ENCODE measurements at places on chromosomes 12 and 14.

DNA sequence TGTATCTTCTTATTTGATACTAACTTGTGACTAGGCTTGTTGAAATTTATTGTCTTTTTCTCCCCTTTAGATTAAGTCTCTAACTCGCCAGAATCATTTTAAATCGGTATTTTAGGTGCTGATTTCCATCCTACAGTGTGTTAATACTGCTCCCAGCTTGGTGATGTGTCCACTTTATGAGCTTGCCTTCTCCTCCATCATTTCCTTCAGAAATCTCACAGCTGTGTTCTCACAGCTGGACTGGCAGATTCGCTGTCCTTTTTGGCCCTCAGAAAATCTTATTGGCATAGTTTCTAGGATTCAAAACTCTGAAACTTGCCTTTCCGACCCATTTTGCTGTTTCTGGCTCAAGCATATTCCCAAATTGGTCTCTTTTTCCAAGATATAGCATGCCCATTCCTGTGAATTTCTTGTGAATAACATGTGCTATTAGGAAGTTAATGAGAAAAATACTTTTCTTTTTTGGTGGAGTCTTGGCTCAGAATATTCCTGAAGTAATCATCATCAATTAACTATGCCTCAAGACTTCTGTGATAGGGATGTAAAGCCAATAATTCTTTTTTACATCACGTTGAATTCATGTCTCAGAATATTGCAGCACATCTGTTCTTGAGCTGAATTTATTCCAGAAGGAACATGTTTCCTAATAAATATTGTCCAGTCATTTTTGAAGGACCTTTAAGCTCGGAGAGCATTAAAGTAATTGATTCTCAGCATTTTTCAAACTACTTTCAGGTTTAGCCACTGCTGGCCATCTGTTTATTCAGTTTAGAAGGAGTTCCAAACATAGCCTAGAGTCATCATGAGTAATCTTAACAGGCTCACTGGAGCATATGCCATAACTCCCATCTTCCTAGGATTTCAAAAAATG lies 50.0 kb upstream of the USP44 start:
- DNase-seq = no peak

GRCh38 chr12:124537525-124538193 lies 29.8 kb downstream of the NCOR2 start:
- no peak for DNase-seq

DNA sequence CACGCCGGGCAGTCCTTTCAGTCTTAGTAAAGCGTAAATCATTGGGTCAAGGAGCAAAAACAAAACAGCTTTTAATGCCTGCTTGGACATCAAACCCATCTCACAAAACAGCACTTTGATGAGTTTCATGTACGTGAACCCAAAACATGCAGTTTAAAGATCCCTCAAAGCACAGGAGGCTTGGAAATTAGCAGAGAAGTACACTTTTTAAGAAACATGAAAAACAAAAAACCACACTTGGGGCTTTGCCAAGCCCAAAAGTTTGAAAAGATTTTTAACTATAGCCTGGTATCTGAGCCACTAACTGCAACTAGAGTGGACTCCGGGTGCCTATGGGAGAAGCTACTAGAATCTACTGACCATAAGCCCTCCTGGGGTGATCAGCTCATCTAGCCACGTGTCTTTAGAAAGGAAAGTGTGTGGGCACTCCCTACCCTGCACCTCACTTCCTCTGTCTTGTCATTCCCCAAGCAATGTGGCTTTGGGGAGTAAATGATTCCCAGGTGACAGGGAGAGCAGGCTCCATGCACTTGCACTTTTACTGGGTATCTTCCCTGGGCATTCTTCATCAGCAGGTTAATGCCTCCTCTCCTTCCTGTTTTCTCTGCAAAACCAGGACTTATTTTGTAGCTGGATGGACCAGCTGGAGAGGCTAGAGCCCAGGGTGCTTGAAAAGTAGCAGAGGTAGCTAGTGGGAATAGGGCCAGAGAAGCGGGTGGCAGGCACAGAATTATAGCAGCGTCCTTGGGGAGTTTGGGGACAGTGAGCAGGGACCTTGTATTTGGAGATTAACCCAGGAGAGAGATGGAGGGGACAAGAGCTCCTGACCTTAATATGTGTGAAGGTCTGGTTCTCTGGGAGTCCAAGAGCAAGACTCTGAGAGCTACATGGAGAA lies 339.3 kb downstream of the BCL11B start:
- DNase-seq = no peak

- no peak for DNase-seq
Observed at GRCh38 chr12:82015623-82016347, 256.6 kb upstream of the PPFIA2 start.

DNA sequence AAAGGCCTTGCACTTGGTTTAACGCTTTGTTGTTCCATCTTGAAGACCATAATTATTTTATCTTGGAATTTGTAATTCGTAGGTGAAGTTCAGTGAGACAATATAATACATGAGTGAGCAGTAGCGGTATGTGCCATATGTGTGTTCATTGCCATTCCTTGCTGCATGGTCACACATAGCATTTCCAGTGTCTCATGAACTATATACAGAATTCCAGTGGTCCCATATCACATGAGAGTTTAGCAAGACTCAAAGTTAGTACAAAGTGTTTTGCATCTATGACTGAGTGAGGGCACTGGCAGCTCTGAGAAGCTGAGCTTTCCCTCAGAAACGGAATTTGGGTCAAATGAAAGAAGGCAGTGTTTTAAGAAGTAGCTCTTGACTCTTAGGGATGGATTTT lies 359.8 kb downstream of the FOXG1 start:
- no peak for DNase-seq

DNA sequence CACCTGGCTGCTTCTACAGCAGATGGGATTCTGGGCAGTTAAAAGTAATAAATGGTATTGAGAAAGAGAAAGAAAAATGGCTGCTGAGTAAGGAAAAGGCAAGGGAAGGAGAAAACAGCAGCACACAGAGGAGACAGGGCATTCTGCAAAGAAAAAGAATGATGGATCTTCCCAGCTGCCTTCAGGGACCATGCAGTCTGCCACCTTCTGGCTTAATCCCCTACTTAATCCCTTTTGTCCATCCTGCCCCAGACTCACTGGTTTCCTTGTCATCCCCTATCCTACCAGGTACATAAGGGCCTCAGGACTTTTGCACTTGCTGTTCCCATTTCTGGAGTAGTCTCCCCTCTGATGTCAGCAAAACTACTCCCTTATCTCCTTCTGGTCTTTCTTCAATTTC lies 107.6 kb downstream of the GAS2L3 start:
- DNase-seq = no peak

DNA sequence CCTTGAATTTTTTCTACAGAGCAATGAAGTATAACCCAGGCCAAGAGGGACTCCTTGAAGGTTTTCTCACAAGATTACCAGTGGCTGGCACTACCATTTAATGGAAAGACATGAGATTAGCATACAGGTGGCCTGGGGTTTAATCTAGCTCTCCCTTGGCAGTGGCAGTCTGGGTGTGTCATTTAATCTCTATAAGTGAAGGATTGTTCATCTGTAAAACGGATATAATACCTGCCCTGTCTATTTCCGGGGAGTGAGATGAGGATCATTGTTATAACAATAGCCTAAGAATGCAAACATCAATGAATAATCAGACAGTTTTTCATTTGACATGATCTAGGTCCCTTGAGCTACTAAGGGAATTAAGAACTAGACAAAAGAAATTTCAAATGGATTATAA lies 168.7 kb upstream of the CPNE8 start:
- DNase-seq = no peak

DNA sequence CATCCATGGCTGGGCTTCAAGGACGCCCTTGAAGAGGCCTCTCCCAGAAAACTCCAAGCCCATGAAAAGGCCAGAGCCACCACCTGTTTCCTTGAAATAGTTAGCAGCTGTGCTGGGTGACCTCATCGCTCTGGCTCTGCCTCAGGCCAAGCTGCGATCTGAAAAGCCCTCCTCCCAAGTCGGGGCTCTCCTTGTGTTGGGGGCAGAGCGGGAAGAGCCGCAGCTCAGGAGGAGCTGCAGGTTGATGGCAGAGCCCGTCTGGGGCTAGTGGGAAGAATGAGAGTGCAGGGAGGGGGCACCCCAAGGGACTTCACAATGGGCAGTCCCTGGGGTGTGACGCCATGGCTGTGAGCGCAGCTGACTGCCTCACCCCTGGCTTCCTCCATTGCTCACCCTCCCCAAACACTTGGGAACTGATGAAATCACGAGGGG lies 50.0 kb upstream of the STON2 start:
- no peak for DNase-seq

GRCh38 chr14:104149617-104150135 lies 11.3 kb downstream of the KIF26A start:
- no peak for DNase-seq

DNA sequence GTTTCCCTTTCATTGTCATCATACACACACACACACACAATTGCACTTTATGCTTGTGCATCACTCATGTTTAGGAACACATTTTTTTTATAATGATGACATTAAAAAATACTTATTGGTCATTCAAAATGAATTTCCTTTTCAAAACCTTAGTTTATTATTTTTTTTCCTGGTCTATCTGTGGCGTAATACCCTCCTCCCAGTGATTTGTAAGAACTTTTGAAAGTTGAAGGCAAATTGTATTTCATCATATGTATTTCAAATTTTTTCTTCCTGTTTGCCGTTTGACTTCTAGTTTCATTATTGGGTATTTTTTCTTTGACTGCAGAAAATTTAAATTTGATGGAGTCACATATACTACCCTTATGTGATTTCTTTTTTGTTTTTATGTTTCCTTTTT lies 2.5 kb upstream of the LRRK2 start:
- no peak for DNase-seq

DNA sequence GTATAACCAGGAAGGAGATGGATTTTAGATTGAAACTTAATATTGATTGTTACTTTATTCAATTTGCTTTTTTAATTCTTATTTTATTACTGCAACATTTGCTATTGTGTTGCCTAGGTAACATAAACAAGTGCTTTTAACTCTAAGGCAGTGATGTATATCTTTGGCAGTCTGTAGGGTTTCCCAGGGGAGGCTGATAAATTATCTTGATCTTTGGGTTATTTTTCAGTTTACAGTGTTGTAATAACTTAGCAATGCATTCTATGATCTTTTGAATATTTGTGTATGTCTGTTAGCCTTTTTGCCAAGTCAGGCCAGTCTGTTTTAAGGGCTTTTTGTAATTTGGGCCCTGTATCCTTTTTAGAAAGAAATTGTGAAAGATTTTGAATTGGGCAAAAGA lies 7.8 kb upstream of the DTD2 start:
- DNase-seq = no peak

DNA sequence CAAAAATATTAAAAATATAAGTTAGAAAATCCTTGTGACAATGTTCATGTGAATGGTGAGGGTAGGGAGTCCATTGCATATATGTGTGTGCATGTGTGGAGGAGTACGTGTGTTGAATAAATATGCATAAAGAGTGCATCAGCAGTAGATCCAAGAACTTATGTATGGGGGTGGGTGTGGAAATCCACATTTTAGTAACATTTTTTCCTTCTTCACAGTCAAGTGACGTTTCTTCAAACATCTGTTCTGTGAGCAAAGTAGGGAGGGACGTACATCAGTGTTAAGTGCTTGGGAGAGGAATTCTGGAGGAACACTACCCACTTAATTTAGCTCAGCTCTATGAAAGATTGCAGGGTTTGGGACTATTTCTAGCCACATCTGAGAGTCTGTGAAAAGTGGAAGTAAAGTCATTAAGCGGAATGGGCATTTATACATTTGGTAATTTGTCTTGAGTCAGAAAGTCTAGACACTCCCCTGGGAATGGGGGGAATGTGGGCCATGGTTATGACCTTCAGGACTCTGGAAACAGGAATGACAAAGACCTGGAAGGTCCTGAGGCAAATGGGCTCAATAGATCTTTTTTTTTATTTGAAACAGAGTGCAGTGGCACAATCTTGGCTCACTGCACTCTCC lies 156.4 kb upstream of the PLXNC1 start:
- DNase-seq = no peak

- no peak for DNase-seq
Observed at GRCh38 chr14:38143659-38144505, 63.8 kb upstream of the SSTR1 start.
